Epithelial cell of prostate (primary cell): ENCODE measurements at places on chromosomes 7 and 10.

- DNase-seq, result no peak
Observed at GRCh38 chr10:108545921-108546320, 1377.4 kb downstream of the XPNPEP1 start.

DNA sequence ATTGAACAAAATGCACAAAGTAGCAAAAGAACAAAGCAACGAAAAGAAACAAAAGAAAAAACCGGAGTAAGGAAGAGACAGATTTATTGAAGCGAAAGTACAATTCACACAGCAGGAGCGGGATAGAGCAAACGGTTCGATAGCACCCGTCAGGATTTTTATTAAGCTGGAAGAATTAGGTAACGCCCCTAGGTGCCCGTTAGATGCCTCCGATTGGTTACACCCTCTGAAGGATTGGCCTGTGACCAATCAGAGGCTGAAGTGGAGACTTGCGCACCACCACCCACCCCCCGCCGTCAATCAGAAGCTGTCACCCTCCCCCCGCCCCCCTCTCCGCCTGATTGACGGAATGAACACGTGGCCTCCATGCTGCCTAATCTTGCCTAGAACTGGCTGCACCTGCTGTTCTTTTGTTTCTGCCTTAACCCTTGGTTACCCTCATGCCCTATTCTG, 16.8 kb downstream of the OCM2 start:
- DNase-seq, result no peak

DNA sequence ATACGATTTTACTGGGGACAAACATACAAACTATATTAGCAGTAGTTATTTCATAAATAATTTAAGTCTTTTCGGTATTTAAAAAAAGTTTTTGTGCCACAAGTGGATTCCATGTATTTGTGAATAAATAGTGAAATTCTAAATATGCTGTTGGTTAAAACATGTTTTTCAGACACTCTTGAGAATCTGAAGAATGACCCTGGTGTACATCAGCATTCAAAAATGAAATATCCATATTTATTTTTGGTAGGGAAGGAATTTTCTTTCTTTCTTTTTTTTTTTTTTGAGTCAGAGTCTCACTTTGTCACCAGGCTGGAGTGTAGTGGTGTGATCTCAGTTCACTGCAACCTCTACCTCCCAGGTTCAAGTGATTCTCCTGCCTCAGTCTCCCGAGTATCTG, 136.1 kb upstream of the CDK6 start:
- no peak for DNase-seq

DNA sequence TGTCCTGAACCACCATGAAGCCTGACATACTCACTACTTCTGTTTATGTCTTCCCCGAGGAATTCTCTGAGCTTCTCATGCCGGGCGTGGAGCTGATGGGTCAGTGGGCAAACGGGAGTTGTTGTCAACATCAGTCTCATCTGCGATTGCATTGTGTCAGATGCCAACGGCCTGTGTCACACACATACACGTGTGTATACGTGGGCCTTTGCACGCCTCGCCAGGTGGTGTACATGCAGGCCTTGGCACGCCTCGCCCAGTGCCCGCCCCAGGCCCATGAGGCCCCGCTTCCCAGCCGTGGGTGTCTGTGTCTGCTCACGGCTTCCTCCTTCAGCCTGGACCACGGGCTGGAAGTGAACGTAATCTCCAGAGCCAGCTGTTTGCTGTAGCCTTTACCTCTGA, 7.5 kb upstream of the CSGALNACT2 start:
- DNase-seq, result peak; percentile 71

DNA sequence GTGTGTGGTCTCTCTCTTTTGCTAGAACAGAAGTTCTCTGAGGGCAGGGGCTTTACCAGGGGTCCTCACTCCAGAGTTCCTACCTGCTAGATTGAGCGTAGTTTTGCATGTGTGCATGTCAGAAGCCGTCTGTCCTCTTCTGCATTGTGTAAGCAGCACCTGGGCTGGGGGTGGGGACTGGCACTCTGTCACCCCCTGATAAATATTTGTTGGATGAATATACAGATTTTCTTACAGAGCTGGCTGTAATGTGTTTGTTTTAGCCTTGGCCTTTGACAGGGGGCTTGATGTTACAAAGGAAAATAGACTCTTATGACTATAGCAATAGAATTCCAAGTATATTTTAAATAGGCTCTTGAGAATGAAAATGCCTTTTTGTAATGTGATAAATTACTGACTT, 46.6 kb downstream of the WDR37 start:
- DNase-seq, result no peak

DNA sequence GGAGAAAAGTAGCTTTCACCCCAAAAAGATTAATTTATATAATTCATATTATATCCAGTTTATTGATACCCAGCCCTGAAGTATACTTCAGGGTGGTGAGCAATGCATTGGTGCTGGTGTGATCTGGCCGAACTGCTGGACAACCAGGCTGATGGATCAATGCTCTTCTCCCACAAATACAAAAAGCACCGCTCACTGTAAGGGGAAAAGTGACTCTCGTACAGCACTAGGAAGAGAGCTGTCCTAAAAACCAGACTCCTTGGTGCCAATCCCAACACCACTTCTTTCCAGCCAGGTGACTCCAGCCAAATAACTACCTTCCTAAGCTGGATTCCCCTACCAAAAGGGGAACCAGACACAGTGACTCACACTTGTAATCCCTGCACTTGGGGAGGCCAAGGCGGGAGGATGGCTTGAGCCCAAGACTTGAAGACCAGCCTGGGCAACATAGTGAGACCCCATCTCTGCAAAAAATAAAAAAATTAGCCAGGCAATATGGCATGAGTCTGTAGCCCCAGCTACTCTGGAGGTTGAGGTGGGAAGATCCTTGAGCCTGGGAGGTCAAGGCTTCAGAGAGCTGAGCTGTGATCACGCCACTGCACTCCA, 13.1 kb upstream of the TNPO3 start:
- DNase-seq, result no peak

- DNase-seq, result no peak
Observed at GRCh38 chr7:64890761-64891362, 12.2 kb upstream of the ZNF273 start.

GRCh38 chr10:118802126-118802793, 47.5 kb upstream of the CACUL1 start:
- no peak for DNase-seq

- peak; percentile 78 for DNase-seq
Observed at GRCh38 chr10:24962995-24963394, 10.6 kb upstream of the PRTFDC1 start.

- no peak for DNase-seq
Observed at GRCh38 chr7:3733541-3734140, 432.6 kb downstream of the SDK1 start.

GRCh38 chr7:1706721-1707613, 36.9 kb downstream of the ELFN1 start:
- DNase-seq, result no peak

- peak; percentile 26 for DNase-seq
Observed at GRCh38 chr10:25080880-25081581, 64.6 kb downstream of the THNSL1 start.

- no peak for DNase-seq
Observed at GRCh38 chr7:19408706-19409220, 263.5 kb upstream of the FERD3L start.

GRCh38 chr10:122140941-122141623, 130.0 kb upstream of the BTBD16 start:
- peak; percentile 29 for DNase-seq

- DNase-seq, result no peak
Observed at GRCh38 chr7:16657656-16658279, 11.8 kb downstream of the BZW2 start.

GRCh38 chr10:68560186-68560942, at the start of gene TET1:
TET1 (plus strand) TSS chr10:68560337; CDS start chr10:68572339, 12,002 bp downstream.
- no peak for DNase-seq

DNA sequence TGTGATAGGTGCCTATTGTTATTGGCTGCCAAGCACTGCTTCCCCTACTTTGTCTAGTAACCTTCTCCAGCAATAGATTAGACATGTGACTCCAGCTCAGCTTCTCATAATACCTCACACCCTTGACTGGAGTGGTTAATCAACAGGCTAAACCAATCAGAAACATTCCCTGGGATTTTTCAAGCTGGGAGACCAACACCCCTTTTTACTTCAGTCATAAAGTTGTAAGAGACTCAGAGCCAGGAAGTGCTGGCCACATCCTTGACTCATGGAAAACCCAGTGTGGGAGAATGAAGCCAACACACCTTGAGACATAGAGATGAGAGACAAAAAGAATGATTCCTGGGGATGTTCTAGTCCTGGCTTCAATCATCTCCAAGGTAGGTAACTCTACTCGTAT, 62.6 kb upstream of the HECTD2 start:
- peak; percentile 26 for DNase-seq

DNA sequence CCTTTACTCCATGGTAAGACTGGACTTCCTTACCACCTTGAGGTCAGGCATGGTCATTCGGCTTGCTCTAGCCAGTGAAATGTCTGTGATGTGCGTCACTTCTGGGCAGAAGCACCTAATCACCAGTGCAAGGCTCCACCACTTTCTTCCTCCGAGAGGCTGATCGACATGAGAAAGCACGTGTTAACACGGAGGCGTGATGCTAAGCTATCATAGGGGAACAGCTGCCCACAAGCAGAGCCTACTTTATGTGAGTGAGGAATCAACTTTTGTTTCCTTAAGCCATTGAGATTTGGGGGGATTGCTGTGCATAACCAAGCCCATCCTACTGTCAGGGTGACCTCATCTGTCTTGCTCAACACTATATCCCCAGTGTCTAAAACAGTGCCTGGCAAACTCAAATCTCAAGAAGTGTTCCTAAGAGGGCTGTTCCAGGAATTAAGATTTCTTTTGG, 23.1 kb upstream of the SAR1A start:
- DNase-seq, result no peak
